Upper lobe of right lung (tissue), 1 donor: ENCODE measurements at places on chromosomes 16 and 17. TPM values are rescaled to one million over a fixed set of nuclear protein-coding genes. Genes with fewer than 3 reads are reported as not detected.

NPIPA7 gene
- total RNA-seq = 7.7 TPM

CCL14 gene
- total RNA-seq = 110 TPM

NEUROD2 gene
- not detected for total RNA-seq

CACNA1G gene
- not detected for total RNA-seq

GRCh38 chr17:79864617-79865250, 25.5 kb upstream of the CBX4 start:
- no peak for DNase-seq

- DNase-seq = no peak
These were observed 66.2 kb downstream of the TMEM132E start for GRCh38 chr17:34645594-34645993.

DNA sequence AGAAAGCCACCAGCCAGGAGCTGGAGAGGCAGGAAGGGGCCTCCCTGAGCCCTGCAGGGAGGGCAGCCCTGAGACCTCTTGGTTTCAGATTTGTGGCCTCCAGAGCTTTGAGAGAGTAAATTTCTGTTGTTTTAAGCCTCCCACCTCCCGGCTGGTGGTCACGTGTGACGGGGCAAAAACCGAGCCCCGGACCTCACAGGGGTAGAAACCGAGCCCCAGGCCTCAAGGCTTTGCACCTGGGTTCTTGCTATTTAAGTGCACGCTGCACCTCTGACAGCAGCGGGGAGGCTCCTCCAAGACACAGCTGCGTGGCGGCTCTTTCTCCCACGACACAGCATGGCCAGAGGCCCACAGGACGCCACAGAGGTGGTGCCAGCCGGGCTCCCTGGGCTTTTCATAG, 17.4 kb upstream of the ZC3H18 start:
- no peak for DNase-seq

GRCh38 chr16:71943887-71944286, 48.6 kb downstream of the IST1 start:
- DNase-seq = no peak

DNA sequence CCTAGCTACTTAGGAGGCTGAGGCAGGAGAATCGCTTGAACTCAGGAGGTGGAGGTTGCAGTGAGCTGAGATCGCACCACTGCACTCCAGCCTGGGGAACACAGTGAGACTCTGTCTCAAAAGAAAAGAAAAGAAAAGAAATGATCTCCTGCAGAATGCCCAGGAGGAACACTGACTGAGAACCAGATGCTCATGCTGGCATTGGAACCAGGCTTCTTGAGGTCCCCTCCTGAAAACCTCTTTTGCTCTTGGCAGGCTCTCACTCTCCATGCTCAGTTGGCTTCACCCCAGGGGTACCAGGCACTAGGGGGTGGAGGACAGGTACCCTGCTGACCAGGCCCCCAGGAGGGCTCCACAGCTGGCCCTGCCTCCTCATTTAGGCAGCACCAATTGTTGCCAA, 8.5 kb upstream of the TNFRSF17 start:
- DNase-seq = no peak

DNA sequence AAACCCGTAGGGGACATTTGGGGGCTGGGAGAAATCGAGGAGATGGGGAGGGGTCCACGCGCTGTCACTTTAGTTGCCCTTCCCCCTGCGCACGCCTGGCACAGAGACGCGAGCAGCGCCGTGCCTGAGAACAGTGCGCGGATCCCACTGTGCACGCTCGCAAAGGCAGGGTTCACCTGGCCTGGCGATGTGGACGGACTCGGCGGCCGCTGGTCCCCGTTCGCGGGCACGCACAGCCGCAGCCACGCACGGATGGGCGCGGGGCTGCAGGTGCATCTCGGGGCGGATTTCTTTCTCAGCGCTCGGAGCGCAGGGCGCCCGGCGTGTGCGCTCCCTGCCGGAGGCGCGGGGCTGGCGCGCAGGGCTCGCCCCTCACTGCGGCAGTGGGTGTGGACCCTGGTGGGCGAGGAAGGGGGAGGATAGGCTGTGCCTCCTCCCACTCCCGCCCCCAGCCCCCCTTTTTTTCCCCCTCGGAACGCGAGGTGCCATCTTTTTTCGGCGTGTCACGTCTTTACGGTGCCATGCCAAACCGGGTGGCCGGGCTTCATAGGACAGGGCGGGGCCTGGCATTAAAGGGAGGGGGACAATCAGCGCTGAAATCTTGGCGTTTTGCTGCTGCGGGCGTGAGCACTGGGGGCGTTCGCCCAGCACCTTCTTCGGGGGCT, 1.1 kb downstream of the MAPT start:
- DNase-seq = no peak

GRCh38 chr17:2040219-2040827, 1.5 kb upstream of the OVCA2 start:
- no peak for DNase-seq

GRCh38 chr17:72380120-72380519, 259.3 kb downstream of the SOX9 start:
- DNase-seq = no peak
